ENCODE measurements at places on chromosomes 5 and 9.
A peak's percentile ranks its signal among the peaks of the same experiment; 100 is the strongest.

GRCh38 chr5:71679714-71680113 is 39.4 kb upstream of the CARTPT start:
- no peak for DNase-seq

DNA sequence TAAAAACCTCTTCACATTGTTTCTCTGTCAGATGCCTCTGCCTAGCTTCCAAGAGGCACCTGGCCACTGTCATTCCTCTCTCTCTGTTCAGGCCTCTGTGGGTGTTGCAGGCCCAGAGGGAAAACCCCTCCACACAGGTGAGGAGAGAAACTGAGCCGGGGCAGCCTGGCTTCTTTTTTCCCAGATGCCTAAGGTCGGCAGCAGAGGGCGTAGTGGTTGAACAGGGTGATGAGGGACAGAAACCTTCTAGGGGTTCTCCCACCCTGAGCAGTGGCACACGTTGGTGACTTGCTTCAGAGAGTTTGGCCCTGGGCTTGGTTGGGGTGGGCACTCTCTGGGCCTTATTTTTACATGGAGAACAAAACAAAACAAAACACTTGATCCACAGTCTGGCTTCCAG is 12.2 kb downstream of the IL9 start:
- DNase-seq = no peak

DNA sequence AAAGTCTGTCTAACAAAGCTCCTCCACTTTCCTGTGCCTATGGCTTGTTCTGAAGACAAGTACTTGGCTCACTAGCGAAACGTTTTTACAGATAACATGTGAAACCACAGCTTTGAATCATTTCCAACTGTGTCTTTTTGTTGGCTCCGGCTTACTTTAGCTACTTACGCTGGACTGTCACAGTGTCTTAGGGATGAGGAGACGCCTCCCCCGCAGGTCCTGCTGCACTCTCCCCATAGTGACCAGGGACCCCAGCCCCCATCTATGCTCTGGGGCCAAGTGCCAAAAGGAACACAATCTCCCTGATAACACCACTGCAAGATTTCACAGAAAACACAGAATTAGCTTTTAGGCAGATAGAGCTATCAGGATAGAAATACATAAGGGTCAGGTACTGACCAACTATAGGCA is 219.1 kb downstream of the ADAMTS6 start:
- no peak for DNase-seq

DNA sequence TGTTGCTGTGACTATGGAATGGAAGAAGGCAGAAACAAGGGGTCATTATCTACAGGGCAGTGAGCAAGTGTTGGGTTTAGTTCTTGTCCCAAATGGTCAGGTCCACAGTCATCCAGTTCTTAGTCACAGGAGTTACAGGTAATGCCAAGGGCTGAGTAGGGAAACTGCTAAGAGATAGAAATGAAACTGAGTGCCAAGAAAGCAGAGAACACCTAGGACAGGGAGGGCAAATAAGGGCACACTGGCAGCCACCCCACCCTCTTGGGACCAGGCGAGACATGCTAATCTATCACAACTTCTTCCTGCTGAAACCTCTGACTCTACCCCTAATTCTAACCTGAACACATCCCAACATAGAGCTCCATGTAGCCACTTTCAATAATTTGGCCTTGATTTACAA is 103.2 kb downstream of the KLF4 start:
- no peak for DNase-seq

DNA sequence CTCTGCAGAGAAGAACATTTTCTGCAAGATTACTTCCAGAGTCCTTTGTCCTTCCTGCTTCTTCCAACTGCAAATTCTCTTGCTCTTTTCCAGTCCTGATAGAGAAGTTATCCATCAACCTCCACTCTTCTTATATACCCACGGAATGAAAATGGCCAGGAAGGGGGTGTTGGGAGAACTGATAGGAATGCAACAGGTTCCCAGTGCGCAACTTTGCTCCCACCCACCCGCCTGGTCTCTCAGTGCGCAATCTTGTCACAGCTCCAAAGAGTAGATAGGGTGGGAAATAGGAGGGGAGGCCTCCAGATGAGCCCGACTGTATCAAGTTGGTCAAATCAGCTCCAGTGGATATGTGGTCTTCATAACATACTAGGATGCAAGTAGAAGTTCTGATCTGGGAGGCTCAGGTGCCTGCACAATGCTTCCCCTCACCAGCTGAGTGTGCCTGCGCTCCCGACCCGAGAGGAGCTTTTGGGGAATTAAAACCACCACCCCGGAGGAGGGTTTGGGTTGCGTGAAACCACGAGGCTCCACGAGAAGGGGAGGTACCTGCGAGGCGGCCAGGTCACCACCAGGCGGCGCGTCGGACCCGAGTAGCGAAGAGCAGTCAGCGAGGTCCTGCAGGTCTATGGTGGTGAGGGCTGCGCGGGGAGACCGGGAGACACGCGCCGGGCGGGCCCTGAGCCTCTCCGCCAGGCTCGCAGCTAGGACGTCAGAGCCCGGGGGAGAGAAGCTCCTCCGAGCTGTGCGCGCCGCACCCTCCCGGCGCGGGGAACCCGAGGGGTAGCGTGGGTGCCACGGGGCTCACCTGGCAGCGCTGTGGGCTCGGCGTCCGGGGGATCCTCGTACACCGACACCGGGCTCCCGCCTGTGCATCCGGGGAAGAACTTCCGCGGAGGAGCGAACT is 835 bp downstream of the MCIDAS start:
- DNase-seq = peak; percentile 81

- no peak for DNase-seq
Observed at GRCh38 chr5:107666051-107666655, 4.6 kb downstream of the EFNA5 start.

DNA sequence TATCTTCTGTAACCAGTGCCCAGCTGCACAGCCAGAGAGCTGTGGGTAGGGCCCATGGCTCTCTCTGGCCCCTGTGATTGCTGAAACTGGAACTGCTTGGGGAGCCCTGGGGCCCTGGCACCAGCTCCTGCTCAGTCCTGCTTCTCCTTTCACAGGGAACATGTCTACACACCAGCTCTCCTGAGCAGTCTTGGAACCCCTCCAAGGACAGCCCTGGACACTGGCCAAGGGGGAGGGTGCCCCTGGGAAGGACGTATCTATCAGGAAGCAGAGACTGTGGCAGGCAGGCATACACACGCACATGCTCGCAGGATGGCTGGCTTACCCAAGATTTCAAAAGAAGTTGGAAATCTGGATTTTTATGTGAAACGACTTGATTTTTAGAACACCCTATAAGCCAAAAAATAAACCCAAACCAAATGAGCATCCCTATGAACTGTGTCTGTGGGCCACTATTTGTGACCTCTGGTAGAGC is 8.8 kb upstream of the TRAF1 start:
- peak; percentile 89 for DNase-seq

DNA sequence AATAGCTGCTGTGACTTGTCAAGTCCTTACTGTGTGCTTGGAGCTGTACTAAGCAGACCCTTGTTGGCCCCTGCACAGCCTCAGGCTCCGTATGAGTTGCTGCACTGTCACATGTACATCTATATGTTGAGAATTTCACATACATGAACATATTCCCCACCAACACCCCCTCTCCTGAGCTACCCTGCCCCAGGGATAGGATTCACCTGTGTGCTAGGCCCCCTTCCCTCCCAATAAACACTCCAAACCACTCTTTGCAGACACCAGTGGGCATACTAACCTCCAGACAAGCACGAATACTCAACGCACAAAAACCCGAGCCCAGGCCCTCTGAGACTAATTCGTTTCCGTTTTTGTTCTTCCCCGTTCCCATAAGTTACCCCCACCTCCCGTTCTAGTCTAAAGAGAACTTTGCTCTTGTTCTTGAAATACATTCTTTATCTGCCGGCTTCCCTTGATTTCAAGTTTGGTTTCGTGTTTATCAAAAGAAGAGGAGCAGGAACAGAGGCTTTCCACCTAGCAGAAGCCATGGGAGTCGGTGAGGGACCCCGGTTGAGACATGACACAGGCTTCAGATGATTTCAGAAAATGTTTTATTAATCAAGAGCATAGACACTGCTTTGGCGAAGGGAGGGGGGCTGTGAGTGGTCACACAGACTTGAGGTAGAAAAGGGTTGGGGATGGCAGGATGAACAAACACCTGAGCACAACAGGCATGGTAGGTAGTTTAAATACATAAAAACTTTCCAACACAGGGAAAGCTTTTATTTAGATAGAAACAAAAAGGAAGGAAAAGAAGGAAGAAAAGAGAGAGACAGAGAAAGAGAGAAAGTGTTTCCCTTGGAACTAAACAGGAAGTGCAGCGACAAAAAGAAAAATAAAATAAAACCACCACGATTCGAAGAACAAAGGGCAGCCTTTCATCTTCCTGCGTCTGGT is 3.4 kb downstream of the HAND1 start:
- DNase-seq = no peak

DNA sequence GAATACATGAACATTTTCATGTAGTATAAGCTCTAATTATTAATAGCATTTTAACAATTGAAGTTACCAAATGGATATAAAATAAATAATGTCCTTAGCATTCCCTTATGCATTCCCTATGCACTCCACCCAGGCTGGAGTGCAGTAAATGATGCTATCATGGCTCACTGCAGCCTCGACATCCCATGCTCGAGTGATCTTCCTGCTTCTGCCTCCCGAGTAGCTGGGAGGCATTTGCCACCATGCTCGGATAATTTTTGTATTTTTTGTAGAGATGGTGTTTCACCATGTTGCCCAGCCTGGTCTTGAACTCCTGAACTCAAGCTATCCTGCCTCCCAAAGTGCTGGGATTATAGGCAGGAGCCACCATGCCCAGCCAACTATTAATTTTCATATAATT is 184.0 kb downstream of the PBX3 start:
- DNase-seq = no peak

All from NCI-H774 (cell line).